AG04450 (cell line): ENCODE measurements at places on chromosomes 1 and 21. TPM values are rescaled to one million over a fixed set of nuclear protein-coding genes. Genes with fewer than 3 reads are reported as not detected.
A peak's percentile ranks its signal among the peaks of the same experiment; 100 is the strongest.

DNA sequence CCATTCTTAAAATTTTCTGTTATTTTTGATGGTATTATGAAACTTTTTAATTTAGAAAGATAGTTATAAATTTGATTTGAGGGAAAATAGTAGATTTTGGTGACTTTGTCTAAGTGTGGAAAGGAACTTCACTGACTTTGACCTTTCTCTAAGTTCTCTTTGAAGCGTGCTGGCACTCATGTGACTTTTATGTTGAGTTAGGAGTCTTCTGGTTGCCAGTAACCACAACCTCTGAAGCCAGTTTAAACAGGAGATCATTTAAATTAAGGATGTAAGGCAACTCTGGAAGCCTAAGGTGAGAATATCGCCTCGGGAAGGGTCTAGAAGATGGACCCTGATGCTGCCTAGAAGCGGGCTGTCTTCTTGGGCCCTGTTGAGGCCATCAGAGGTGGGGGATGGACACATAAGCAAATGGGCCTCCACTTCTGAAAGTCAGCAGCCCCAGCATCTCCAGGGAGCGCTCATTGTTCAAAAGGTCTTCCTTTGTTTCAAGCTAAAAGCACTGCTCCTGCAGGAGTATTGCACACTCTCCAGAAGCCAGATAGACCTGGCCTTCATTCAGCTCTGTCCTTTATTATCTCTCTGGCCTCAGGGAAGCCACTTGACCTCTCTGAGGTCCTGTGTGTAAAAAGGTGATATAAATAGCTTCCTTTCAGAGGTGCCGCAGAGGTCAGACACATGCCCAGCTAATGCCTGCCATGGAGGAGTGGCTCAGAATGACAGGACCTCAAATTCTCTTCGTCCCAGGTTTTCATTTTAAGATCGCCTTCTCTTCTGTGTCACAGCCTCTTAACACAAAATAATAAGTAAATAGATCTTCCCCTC is 5.1 kb upstream of the RCAN1 start:
- DNase-seq, result no peak

GRCh38 chr1:37325509-37326437 is 148.6 kb upstream of the ZC3H12A start:
- DNase-seq, result no peak

- DNase-seq, result no peak
Measured at GRCh38 chr1:25205786-25206185, 26.5 kb downstream of the SYF2 start.

- DNase-seq, result no peak
Measured at GRCh38 chr21:42708107-42708506, 54.7 kb downstream of the PDE9A start.

GRCh38 chr1:20194757-20195461 is 8.6 kb upstream of the PLA2G2C start:
- DNase-seq, result peak; percentile 10

GRCh38 chr1:170932236-170932635 is 3.1 kb upstream of the MROH9 start:
- no peak for DNase-seq

DNA sequence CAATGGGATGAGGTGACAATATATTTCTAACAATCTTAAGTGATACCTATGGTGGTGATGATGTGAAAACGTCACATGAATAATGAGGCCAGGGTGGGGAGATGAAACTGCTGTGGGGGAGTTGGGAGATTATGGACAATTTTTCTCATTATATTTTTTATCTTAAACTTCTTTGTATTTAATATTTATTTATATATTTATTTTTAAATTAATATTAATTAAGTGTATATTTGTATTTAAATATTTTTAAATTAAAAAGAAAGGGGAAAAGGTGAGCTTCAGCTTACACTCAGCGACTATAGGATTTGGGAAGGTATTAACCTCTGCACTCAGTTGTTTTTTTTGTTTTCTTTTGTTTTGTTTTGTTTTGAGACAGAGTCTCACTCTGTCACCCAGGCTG is 158.7 kb downstream of the PSMG1 start:
- no peak for DNase-seq

DNA sequence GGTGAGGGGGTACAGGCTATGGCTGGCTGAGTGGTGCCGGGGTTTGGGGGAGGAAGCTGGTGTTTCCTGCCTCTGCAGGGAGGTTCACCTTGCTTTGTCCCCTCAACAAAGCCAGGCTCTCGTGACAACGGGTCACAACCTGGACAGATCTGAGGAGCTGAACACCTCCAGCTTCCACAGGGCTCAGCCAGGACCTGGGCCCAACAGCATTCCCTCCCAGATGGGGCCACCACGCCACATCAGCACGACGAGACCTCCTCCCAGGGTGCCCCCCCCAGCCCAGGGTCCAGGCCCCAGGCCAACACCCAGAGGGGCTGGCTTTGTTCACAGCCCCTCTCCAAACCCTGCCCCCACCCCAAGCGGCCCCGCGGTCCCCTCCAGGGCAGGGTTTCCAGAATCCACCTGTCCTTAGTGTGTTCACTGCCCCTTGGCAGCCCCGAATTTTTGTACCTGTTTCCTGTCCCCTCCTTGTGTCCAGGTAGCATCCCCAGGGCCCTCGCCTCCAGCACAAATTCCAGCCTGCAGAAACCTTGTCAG is 34.7 kb downstream of the UBE2G2 start:
- no peak for DNase-seq

GRCh38 chr1:47205918-47206317 is 16.1 kb upstream of the PDZK1IP1 start:
- DNase-seq, result no peak

GRCh38 chr1:107870696-107871095 is 94.3 kb downstream of the VAV3 start:
- DNase-seq, result no peak

DNA sequence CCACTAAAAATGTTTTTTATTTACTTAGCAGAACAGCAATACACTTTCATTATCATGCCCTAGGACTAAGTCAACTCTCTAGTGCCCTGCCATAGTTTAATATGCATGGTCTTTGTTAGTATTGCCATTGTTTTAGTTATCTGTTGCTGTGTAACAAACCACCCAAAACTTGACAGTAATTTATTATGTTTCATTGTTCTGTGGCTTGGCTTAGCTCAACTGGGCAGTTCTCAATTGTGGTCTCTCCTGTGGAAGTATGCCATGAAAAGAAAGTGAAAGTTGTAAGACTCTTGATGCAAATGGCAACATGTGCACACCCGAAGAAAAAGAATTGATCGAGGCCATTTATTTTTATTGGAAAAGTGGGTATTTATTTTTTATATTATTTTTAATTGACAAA is 206.3 kb upstream of the KCTD3 start:
- no peak for DNase-seq

- DNase-seq, result no peak
Measured at GRCh38 chr1:109838838-109839240, 71.8 kb upstream of the CSF1 start.

- DNase-seq, result no peak
Measured at GRCh38 chr1:1282998-1283397, 2.8 kb downstream of the SCNN1D start.

DNA sequence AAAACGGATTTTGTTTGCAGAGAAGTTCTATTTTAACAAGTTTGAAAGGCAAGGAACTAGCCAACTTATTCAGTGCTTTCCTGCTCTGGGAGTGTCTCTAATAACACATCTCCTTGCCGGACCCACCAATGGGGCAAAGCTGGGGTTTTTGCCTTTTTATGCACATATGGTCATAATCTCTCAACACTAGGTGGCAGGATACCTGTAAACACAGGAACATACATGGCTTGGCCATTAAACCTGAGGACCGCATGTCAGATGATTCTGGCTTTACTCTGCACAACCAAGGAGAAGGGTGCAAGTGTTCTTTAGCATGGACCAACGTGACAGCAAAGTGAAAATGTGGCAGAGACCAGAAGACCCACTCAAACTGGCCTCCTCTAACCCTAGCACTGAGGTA is 4.9 kb downstream of the TMEM9 start:
- no peak for DNase-seq

DNA sequence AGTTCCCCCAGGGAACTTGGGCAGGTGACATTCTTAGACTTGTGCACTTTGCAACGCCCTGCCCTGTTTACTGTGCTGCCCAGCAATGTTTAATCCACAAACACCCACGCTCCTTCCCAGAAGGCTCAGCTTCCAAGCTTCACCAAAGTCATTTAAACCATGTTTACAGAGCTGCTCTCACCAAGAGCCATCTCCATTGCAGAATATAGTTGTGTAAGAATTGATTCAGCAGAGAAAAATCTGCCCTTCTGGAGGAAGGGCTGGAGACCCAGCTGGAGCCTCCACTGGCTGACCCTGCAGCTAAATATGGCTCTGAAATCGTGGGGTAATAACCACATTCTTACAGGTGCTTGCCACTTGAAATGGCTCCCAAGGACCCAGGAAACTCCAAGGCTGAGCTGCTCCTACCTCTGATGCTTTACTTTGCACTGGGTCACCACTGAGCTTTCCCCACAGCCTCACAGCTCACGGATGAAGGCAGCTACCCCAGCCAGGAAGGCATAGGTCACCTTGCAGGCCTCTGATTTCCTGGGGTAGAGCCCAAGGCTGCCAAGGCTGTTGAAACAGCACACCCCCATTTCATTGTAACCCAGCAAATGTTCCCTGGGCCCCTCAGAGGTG is 8.7 kb downstream of the CAPN2 start:
- peak; percentile 85 for DNase-seq

GRCh38 chr1:15620155-15620545 is 2.9 kb downstream of the DDI2 start:
- DNase-seq, result no peak

GRCh38 chr1:201890223-201890622 is 1.5 kb downstream of the SHISA4 start:
- DNase-seq, result no peak

DNA sequence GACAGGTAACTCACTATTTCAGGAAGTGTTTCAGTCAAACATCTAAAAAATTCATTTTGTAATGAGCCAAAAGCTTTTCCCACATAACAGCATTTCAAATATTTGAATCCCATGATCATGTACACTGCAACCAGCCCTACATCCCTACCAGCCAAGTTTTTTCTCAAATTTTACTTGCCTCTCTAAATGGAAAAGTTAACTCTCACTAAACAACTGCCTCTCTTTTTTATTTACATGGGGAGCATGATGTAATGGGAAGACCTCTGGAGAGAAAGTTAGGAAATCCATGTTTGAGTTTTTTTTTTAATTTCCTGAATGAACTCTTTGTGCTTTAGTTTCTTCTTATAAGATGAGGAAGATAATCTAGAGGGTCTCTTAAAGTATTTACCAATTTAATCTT is 70.5 kb downstream of the TTLL7 start:
- no peak for DNase-seq

DNA sequence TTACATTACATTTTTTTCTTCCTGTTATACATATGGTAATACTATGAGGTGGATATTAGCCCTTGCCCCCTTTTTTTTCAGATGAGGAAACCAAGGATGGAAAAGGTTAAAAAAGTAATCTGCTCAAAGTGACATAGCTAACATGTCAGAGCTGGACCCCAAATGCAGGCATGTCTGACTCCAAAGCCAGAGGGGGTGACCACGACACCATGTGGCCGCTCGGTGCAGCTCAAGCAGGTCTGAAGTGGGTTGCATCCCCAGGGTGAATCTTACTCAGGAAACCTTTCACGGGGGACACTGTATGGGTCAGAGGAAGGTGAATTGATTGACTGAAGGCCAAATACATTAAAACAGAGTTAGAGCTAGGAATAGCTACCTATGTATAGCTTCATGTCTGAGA is 34.8 kb downstream of the CD34 start:
- no peak for DNase-seq

- DNase-seq, result no peak
Measured at GRCh38 chr1:168243636-168244212, 17.9 kb downstream of the SFT2D2 start.

- no peak for DNase-seq
Measured at GRCh38 chr1:160352555-160352954, 9.4 kb downstream of the NCSTN start.

DNA sequence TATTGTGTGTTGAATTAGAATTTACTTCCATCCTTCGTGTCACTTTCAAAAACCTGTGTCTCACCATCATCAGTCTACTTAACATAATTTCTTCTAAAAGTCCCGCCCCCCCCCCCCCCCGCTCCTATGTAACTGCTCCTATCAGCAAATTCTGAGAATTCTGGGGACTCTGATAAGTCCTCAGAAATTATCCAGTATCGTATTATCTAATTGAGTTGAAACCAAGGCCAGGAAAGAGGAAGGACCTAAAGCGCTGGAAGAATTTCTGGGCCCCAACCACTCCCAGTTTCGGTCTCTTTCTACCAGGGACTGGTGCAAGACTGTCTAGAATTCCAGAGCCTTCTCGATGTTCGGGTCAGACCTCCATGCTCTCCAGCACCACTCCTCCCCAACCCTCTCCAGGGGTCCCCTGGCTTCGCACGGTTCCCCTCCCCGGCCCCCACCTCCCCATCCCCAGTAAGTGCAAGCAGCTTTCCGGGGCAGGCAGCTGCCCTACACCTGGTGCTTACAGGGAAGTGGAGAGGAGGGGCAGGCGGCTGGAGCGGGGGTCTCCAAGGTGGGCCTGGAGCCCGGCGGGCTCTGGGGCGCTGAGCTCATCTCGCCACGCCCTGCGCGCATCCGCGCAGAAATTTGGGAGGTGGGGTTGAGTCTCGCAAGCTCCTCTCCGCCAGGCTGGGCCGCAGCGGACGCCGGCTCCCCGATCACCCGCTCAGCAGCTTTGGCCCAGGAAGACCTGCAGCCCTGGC is 16.0 kb upstream of the ZNF496 start:
- no peak for DNase-seq

DNA sequence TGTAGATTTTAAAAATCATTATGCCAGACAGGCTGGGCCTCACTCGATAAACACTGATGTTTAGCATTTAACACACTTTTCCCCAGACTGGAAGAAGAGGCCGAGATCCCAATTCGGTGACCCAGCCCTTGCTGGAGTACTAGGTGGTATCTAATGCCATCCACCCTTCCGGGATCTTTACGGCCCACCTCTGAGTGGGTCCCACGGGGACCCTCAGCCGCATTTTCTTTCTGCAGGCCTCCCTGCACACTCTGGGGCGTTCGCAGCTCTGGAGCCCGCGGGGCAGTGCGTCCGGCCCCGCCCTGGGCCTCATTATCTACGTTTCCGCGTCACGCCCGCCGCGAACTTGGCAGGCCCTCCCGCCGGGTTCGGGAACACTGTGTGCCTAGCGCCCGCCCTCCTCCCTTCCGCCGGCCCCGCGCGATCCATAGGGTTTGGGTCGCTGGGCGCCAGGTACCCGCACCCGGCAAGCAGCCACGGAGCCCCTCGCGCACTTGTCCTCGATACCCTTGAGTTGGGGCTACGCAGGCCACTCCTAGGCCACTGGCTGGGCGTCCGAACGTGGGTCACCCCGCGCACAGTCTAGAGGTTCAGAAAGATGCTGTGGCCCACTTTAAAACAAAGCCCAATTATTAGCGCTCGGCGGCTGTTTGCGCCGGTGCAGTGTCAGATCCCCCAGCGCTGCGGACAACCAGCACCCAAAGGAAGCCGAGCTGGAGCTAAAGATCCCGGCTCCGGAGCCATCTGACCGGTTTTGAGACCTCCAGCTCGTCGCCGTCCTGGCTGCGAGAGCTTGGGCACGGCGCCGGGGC is 950 bp upstream of the EVA1C start:
- DNase-seq, result no peak

GRCh38 chr1:60102267-60103061 is 28.9 kb upstream of the C1orf87 start:
- DNase-seq, result no peak

Gene KIF17
- 2.7 and 2.8 TPM in 2 replicates for polyA plus RNA-seq

Gene AK5
- 34.2 and 45.1 TPM in 2 replicates for polyA plus RNA-seq

Gene TRIM58
- 0.09 and 0.10 TPM in 2 replicates for polyA plus RNA-seq

Gene NBPF14
- 29.5 and 32.6 TPM in 2 replicates for polyA plus RNA-seq

Gene NR1I3
- polyA plus RNA-seq, result not detected in 2 replicates

Gene DMBX1
- polyA plus RNA-seq, result not detected in 2 replicates

Gene TMCO4
- 10.1 and 11.4 TPM in 2 replicates for polyA plus RNA-seq

Gene AKT3
- polyA plus RNA-seq, result 25.9 and 34.9 TPM in 2 replicates

Gene CSF3R
- not detected in 2 replicates for polyA plus RNA-seq

Gene FCGR3A
- polyA plus RNA-seq, result not detected in 2 replicates

Gene NCF2
- 0.43 and 0.47 TPM in 2 replicates for polyA plus RNA-seq

Gene SPAG17
- 0.07 TPM in 1 of 2 replicates, not detected in the other for polyA plus RNA-seq
